Osteocyte (in vitro differentiated cells): ENCODE measurements at places on chromosomes 11 and 22.

DNA sequence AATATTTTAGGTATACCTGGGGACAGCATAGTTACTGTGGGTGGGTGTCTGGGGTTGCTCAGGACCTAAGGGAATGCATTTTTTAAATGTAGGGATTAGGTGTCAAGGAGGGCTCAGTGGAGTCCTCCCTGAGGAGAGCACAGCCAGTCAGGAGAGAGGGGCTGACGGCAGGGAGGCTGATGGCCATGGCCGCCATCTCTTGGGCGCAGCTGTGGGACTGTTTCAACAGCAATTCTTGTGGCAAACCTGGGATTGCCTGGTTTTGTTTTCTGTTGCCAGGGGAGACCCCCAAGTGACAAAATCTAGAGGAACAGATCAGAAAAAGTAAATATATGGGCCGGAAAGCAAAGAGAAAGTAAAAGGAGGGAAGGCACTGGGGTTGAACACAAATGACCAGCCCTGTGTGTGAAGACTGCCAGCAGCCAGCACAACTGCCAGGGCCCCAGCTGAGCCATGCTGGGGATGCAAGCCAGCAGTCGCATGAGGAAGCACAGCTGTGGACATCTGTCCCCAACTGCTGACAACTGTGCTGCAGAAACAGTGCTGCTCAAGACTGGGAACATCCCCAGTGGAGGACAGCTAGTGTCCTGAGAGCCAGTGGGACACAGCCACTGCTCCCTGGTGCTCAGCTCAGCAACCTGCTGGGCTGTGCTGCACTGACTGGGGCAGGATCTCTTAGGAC, 10.5 kb downstream of the MIF start:
- peaks cover 13% of the 10 kb centered on the region for H3K36me3 ChIP-seq
- DNase-seq = no peak
- H3K27me3 ChIP-seq = no peaks in the 10 kb centered on the region
- H3K27ac ChIP-seq = no peak overlapping the region

- no peaks in the 10 kb centered on the region for H3K27me3 ChIP-seq
- H3K4me1 ChIP-seq = peaks cover 32% of the 10 kb centered on the region
Measured at GRCh38 chr11:62601122-62601371, 618 bp downstream of the MTA2 start.

DNA sequence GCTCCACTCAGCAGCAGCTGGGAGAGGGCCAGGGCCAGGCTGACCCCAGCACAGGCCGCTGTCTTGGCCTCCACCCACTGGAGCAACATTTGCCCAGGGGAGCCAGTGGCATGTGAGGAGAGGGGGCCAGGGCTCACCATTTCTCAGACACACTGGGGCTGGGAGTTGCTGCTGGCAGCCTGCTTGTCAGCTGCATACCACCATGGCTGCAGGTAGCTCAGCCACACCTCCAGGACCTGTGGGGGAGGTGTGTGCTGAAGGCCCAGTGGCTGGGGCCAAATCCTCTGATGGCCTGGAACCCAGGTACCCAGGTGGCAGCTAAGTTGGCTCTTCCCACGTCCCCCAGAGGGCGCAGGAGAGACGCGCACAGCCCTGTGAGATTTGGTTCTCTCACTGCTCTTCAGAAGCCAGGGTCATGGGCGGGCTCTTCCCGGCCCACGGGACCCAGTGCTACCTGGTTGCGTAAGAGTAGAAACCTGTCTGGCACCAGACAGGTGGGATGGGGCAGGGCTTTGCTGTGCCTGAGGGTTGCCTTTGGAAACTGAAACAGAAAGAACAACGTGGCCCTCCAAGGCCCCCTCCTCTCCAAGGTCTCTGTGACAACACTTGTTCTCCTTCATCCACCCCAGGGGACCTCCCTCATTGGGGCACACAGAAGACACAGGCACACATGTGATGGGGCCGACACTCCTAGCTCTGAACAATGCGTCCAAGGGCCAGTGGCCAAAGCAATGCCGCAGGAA, 98.8 kb downstream of the MED15 start:
- H3K4me3 ChIP-seq = no peak overlapping the region
- H3K27ac ChIP-seq = no peak overlapping the region
- no peaks in the 10 kb centered on the region for H3K36me3 ChIP-seq
- H3K27me3 ChIP-seq = no peaks in the 10 kb centered on the region
- H3K4me1 ChIP-seq = no peaks in the 10 kb centered on the region

DNA sequence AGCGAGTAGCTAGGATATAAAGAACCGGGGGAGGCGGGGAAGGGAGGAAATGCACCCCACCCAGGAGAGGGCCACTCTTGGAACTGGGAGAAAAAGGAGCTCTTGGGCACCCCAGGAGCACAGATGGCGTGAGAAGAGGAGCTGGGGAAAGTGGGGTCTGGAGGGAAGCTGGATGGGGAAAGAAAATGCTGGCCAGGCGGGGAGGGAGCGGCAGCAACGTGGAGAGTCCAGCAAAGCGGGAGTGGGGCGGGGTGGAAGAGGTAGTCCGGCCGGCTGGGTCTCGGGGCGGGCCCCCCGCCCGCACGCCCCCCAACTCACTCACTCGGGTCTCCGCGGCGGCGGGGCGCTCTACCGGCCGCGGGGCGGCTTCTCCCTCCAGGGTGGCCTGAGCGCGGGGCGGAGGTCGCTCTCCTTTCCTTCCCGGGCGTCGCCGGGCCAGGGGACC, 522 bp downstream of the TOB2 start:
- H3K36me3 ChIP-seq = peaks cover 11% of the 10 kb centered on the region
- no peaks in the 10 kb centered on the region for H3K27me3 ChIP-seq
- H3K4me3 ChIP-seq = peak overlapping the region; percentile 95
- peaks cover 28% of the 10 kb centered on the region for H3K4me1 ChIP-seq
- DNase-seq = no peak
- peak overlapping the region; percentile 95 for H3K27ac ChIP-seq
